ENCODE measurements at places on chromosomes 5 and 9.

- DNase-seq, result peak; percentile 59
Observed at GRCh38 chr5:88396751-88397281, 128.2 kb upstream of the TMEM161B start.

DNA sequence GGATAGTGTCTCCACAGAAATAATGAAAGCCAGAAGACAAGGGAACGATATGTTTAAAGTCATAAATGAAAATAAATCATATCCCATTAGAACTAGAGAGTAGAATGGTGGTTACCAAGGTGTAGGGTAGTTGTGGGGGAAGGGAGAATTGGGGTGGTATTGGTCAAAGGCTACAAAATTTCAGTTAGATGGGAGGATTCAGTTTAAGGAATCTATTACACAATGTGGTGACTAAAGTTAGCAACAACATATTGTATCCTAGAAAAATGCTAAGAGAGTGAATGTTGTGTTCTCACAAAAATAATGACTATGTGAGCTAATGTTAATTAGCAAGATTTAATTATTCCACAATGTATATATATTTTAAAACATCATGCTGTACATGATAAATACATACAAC, 27.8 kb upstream of the LARP1 start:
- no peak for DNase-seq

- no peak for DNase-seq
Observed at GRCh38 chr9:124419832-124420489, 4.7 kb upstream of the PSMB7 start.

GRCh38 chr9:38486837-38487236, 62.6 kb upstream of the IGFBPL1 start:
- DNase-seq, result no peak

- DNase-seq, result no peak
Observed at GRCh38 chr9:120507936-120508510, 71.9 kb downstream of the CDK5RAP2 start.

DNA sequence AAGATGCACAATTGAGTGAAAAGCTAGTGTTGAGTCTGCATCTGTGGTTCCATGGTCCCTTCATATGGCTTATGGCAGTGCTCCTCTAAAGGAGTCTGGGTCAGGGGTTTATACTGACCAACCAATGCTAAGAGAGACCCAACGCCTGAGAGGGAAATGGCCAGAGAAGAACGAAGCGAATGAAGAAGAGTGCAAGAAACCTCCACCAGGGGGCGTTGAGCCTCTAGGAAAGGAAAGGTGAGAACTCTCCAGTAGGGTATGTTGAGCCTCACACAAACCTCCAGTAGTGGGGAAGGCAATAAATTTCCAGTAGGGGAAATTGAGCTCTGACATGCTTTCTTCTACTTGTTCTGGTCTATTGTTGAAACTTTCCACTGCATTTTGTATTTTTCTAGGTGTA, 470.6 kb downstream of the PRDM9 start:
- peak; percentile 76 for DNase-seq

- no peak for DNase-seq
Observed at GRCh38 chr5:15763754-15764153, 263.8 kb downstream of the FBXL7 start.

DNA sequence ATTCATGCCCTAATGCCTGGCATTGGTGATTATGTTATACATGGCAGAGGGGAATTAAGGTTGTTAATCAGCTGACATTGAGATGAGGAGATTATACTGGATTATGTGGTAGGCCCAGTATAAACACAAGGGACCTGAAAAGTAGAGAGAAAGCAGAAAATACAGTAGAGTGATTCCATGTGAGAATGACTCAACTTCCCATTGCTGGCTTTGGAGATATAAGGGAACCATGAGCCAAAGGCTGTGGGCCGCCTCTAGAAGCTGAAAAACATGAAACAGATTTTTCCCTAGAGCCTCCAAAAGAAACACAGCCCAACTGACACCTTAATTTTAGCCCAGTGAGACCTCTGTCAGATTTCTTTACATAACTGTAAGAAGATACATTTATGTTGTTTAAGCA, 65.0 kb upstream of the CTXN3 start:
- no peak for DNase-seq

- peak; percentile 91 for DNase-seq
Observed at GRCh38 chr5:102296178-102296817, at the start of gene SLCO4C1. TSS of gene SLCO4C1 (minus strand) at chr5:102296284. CDS start at chr5:102296262, 22 bp downstream.

DNA sequence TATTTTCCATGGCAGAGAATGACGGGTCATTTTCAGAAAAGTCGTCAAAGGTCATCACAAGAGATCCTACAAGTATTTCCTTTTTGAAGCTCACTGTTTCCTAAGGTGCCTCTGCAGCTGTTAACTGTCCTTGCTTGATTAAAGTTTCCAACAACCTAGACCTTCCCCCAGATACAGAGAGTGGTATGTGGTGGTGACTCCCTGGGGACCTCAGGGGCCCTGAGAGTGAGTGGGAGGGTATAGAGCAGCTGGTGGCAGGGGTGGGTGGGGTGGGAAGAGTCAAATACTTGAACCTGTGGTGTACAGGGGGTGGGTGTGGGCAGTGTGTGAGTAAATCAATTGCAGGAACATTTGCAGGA, 1.6 kb upstream of the CD72 start:
- no peak for DNase-seq

GRCh38 chr5:159053708-159054107, 46.0 kb downstream of the EBF1 start:
- peak; percentile 6 for DNase-seq

DNA sequence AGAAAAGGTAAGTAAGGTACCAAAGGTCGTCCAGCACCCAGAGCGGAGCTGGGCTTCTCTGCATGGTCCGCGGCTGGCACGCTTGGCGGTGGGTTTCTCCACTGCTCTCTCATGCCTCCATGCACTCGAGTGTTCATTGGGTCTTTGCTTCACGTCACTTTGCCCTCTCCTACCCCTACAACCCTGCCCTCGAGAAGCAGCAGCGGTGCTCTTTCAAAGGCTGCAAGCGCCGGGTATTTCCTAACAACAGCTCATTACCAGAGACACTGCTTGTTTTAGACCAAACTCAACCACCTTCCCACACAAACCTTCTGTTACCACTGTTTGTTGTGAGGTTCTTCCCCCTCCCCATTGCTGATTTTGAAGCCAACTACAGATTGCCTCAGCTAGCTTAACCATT, 21.5 kb upstream of the ZBTB34 start:
- no peak for DNase-seq

DNA sequence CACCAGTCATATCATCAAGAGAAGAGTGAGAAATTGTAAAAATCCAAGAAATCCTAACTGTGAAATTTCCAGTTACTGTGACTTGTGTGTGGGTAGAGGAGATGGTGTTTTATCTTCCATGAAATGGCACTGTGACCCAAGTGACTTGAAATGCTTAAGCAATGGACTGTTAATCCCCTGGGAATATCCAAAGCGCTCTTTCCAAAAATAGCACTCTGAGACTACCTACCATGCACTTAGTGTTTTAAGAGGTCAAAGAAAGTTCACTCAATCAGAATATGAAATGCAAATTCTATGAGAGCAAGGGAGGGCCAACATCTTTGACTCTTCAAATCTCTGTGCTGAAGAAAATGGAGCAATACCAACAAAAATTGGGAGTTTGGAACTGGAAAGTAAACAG, 244.0 kb downstream of the GABRB2 start:
- DNase-seq, result no peak

GRCh38 chr5:172377856-172378255, 76.5 kb downstream of the SH3PXD2B start:
- no peak for DNase-seq

DNA sequence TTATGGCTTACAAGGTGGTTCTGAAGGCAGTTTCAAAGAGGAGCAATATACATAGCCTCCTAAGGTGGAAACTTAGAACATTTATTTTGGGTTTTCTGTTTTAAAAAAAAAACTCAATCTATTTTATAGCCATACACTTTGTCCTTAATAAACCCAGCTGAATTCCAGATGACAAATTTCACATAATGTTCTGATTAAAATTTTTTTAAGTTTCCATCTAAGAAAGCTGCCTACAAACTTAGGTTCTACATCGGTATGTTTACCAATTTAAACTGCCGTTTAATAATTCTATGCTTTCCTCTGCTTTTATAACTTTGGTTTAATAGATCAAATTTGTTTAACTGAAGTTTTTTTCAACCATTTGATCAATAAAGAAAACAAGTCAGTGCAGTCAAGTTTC, 12.5 kb downstream of the NR3C1 start:
- no peak for DNase-seq

GRCh38 chr9:133879615-133880014, 112.5 kb downstream of the VAV2 start:
- no peak for DNase-seq

DNA sequence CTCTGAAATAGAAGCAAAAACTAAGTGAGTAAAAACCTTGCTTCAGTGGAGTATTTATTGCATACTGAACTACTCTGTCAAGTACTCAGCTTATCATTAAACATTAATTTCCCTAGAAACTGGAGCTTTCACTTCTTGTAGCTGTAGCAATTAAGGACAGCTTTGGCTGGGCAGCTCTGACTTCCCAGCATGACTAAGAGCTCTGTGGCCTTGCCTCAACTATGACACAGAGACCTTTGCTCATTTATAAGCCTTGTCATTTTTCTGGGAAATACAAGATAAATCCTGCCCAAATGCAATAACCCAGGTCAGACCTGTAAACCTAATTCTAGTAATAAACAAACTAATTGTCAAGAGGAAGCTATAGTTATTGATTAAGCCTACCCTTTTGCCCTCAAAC, 65.4 kb upstream of the STK32A start:
- DNase-seq, result no peak

DNA sequence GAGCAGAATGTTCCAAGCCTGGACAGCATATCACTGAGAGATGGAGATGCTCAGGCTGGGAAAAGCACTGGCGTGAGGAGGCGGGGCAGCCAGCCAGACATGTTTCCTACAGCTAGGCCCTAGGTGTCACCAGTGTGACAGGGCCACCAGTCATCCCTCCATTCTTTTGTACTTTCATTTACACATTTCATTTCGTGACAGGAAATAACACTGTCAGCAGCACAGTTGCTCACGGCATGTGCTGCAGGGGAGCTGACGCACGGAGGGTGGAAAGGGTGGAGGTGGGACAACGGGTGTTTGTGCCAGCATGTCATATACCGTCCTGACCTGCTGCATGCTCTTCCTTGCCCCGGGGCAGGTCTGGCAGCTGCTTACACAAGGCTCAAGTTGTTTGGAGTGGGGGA, 14.8 kb upstream of the CEMIP2 start:
- no peak for DNase-seq

DNA sequence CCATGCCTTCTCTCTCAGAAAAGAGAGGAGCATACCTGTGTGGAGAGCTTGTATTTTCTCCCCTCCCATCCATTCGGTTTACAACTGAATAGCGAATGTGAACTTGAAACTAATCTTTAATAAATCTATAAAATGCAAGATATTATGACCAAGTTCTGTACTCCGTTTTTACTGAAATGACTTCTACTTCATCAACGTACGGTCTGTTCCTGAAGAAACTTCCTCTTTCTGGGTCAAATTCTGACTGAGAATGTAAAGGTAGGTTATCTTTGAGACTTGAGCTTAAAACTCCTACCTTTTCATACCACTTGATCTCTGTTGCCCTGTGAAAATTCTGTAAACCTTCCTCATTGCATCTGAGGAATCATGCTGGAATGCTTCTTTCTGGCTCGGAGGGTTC, 4.2 kb upstream of the CTNNAL1 start:
- DNase-seq, result no peak

GRCh38 chr9:134099123-134099761, 31.4 kb upstream of the BRD3 start:
- peak; percentile 59 for DNase-seq
